ENCODE measurements at places on chromosomes 3 and 15. TPM values are rescaled to one million over a fixed set of nuclear protein-coding genes. Genes with fewer than 3 reads are reported as not detected.

Gene BOC
- total RNA-seq: 164 TPM

Gene CLDN16
- not detected for total RNA-seq

Gene CCR2
- total RNA-seq: 6.2 TPM

Gene CLDN1
- 4.5 TPM for total RNA-seq
